ENCODE measurements at places on chromosomes 6 and 20.

GRCh38 chr6:34341481-34341971, 50.9 kb downstream of the NUDT3 start:
- DNase-seq = no peak

- DNase-seq = peak; percentile 73
Observed at GRCh38 chr6:44257025-44257752, at the start of gene SLC35B2. SLC35B2 (minus strand) TSS chr6:44257528; CDS start chr6:44257410, 118 bp downstream.

- no peak for DNase-seq
Observed at GRCh38 chr6:170485159-170485558, 67.9 kb downstream of the PSMB1 start.

GRCh38 chr20:60630609-60631008, 621.5 kb upstream of the CDH4 start:
- DNase-seq = no peak

DNA sequence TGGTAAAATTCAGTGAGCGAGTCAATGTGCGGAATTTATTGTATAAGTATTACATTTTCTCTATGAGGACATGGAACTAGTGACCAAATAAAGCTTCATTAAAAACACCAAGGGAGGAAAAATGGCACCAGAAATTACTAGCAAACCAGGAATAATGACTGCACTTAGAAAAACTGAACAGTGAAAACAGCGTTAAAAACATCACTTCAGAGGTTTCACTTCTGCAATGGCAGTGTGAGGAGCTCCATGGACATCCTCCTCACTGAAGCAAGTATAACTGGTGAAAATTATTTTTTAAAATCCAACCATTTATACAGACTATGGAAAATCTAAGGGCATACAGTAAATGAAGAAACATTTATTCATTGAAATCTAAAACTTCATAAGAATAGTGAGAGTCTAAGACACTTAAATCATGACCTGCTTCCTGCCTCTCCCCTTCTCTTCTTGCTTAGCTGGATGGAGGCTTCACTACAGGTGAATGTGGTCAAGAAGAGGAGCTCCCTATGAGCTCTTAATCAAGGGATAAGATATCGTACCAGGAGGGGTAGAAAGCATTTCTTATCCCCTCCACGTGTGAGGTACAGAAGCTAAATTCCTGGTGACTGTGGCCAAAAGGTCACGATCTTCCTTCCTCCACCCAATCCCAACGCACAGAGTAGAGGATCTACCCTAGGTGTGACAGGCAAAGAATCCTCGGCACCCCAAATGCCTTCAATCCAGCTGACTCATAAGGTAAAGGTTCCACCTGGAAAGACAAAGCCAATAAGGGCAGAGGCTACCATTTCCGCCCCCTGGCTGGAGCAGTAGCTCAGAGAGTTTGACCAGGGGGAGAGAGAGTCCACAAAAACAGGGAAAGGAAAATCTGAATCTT, 12.3 kb upstream of the ASF1A start:
- DNase-seq = no peak

All from fibroblast of gingiva (primary cell).